ENCODE measurements at places on chromosomes 4 and X.

DNA sequence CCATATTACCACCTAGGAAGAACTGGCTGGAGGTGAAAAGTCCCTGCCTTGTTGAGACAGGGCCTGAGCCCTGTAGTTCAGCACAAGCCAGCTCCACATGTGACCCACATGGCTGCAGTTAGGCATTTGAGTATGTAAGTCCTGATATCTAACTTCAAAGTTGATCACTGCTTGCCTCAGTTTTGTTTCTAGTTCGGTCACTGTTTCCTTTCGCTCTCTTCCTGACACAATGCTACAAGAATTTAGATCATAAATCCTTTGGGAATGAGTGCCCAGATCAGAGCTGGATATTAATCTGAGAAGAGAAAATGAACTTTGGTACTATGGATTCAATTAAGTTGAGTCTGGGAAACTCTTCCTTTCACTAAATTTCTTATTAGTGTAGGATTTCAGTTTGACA is 48.4 kb downstream of the AKAP4 start:
- no peak for DNase-seq

GRCh38 chr4:26233350-26233749 is 87.5 kb upstream of the RBPJ start:
- no peak for DNase-seq

DNA sequence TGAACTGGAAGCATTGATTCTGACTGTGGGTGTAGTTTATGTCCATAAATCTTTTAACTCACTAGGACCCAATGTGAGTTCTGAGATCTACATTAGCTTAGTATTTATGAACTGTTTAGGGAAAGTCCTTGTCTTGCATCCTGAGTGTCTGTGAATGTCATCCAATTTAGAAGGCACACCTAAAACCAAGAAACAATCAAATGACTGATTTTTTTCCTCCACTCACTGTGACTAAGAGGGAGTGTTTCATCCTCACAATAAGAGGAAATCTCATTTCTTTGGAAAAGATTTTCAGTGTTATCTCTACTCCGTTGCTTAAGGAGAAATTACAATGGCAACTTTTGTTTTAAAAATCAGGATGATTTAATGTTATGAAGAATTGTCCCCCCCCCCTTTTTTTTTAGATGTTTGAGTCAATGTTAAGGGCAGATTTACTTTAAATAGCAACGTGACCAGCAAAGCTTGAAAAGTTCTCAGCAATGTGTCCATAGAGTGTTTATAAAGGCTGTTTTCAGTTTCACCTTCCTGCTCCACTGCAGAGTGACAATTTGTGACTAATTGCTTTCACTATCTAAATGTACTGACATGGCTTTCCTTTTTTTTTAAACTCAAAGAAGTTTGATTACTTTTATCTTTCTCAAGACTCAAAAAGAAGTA is 173.0 kb downstream of the SPCS3 start:
- DNase-seq, result no peak

- DNase-seq, result no peak
These were observed 102.1 kb downstream of the SHROOM4 start for GRCh38 chrX:50711907-50712306.

DNA sequence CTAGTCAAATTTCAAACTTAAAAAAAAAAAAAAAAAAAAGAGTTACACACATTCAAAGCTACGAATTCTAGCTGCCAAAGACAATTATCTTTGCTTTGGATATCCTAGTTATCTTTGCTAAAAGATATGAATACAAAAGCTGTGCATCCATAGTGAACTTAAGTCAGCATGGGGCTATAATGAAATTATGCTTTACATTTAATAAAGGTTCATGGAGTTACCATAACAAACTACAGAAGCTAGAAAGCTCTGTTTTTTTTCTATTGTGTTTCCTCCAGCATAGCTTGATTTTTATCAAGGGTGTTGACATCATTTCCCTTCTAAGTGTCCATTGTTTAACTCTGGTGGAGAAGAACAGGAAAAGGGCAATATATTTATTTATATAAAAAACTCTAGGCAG is 234.1 kb downstream of the ANKRD50 start:
- DNase-seq, result no peak

GRCh38 chr4:24141836-24142235 is 252.0 kb upstream of the PPARGC1A start:
- no peak for DNase-seq

- no peak for DNase-seq
These were observed 34.3 kb downstream of the PAPSS1 start for GRCh38 chr4:107685740-107686139.

- DNase-seq, result no peak
These were observed 25.9 kb downstream of the RNF175 start for GRCh38 chr4:153733751-153734448.

DNA sequence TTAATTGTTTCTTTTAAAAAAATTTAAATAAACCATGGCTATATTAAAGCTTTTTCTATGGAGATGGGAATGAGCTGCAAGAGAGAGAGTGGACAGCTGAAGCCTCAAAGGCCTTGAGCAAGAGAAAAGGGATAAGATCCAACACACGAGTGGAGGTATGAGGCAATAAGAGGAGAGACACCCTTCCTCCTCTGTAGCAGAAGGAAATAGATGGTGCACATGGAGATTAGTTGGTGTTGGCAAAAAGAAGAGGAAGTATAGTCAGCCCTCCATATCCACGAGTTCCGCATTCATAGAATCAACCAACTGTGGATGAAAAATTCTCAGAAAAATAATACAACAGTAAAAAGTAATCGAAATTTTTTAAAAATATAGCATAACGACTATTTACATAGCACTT is 3.2 kb downstream of the CXorf38 start:
- no peak for DNase-seq

DNA sequence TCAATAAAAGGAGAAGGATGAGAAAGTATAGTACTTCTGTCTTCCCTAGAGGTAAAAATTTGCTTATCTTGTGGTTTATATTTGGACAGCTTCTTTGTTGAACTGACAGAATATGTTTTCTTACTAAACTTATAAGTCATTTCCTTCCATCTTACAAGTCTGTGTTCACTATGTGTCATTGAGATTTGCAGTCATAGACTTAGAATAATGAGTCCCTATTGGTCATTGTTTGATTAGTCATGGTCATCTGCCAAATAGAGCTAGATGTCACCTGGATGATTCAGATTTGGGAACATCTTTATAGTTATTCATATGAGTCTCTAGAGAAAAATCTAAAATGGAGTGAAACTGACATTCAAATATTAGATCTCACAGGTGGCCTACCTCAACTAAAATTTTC is 51.5 kb downstream of the SPATA18 start:
- DNase-seq, result no peak

DNA sequence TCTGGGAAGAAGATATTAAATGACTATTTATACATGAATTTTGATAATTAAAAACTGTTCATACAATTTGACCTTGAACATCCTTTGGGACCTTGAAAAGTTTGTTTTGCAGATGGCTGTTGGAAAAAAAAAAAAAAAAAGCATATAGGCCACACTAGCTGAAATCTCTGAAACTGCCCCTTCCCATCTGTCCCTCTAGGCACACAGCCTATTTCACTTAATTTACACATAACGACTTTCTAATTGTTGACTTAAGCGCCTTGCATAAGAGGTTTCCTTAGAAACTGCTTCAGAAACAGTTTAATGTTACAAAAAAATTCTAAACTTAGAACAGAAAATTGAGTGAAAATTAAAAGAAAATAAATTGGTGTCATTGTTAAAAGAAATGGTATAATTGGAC is 131.0 kb downstream of the COX18 start:
- DNase-seq, result no peak

- DNase-seq, result no peak
These were observed 80.1 kb downstream of the TLL1 start for GRCh38 chr4:165953181-165953580.

- DNase-seq, result no peak
These were observed 27.4 kb upstream of the GPR174 start for GRCh38 chrX:79117078-79117477.

DNA sequence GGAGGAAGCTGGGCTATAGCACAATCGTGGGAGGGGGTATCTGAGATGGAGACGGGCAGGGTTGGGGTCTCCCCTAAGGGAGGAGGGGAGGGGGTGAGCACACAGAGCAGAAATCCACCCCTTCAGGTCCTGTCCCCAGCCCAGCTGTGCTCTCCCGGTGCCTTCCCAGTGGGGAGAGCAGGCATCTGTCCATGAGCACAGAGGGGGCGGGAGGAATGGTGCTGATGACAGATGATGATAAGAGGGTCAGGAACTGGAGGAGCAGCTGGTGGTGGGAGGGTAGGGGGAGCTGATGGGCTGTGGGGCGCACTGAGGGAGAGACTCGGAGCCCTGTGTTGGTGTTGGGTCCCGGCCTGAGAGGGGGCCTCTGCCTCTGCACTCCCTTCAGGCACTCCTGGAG is 8.6 kb downstream of the ATP2B3 start:
- DNase-seq, result no peak

DNA sequence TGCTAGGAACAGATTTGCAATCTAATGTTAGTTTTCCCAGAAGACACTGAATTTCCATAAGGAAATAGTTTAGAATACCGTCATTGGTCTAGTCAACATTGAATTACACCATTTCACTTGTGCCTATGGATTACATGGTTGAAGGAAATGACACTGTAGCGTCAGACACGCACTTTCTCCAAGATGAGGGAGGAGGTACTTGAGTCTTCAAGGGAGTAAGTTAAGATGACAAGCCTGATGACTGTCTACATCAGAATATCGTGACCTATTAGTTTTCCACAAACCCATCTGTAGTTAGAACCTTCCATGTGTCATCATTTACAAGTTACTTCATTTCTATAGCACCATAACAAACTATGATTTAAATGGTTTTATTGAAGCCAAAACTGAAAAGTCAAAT is 153.7 kb downstream of the AMELX start:
- DNase-seq, result no peak

DNA sequence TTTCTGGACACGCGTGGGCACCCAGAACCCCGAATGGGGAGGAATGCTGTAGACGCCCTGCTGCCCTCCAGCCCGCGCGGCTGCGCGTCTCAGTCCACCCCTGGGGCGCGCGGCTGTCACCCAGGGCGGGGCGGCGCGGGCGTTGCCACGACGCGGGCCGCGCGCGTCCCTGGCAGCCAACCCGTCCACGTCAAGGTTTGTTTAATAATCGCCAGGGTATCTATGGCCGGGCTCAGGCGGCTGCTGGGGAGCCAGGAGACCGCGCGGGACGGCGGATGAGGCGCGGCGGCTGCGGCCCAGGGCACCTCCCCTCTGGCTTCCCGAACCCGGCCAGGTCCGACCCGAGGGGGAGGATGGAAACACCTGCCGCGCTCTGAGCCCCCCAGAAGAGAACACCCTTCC is at the start of gene SPATA18:
Gene SPATA18 (plus strand): TSS at position 92 of the 402 bp plus-strand sequence. CDS start 401 bp downstream, outside the sequence.
- DNase-seq, result no peak

DNA sequence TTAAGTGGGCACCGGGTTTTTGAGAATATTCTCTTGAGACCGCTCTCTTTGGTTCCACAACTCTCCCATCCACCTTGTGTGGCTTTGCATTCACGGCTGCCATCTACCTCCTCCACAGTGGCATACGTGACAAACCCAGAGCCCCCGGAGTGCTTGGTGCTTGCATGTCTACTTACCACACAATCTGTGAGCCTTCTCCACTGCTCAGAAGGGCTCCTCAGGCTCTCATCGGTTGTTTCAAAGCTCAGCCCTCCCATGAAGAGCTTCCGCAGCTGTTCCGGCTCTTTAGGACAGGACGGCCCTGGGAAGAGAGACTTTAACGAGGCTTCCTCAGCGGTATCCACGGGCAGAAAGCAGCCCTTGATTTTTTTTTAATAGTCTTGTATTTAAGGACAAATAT is 167.6 kb upstream of the ANK2 start:
- DNase-seq, result no peak

DNA sequence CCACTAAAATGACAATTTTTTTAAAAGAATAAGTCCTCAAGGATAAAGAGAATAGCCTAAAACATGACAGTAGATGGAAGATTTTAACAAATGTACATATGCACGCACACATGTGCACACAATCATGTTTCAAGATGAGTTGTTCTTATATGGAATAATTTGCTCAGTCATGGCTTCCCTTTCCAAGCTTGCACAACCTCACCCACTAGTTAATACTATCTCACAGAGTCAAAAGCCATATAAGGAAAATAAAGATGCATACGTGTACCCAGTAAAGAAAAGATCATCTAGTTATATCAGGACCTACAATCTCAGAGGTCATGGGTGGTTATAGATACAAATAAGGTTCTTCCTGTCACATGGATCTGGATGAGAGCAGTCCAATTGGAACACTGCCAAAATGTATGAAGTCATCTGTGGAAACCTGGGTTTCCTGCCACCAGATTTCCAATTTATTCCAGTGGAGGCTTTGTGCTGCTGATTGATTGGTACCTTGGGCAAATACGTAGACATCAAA is 56.1 kb downstream of the FAM13A start:
- no peak for DNase-seq

- DNase-seq, result no peak
These were observed 598.2 kb upstream of the NDST4 start for GRCh38 chr4:115711575-115711974.

- DNase-seq, result no peak
These were observed 50.9 kb downstream of the IDS start for GRCh38 chrX:149453906-149454822.

DNA sequence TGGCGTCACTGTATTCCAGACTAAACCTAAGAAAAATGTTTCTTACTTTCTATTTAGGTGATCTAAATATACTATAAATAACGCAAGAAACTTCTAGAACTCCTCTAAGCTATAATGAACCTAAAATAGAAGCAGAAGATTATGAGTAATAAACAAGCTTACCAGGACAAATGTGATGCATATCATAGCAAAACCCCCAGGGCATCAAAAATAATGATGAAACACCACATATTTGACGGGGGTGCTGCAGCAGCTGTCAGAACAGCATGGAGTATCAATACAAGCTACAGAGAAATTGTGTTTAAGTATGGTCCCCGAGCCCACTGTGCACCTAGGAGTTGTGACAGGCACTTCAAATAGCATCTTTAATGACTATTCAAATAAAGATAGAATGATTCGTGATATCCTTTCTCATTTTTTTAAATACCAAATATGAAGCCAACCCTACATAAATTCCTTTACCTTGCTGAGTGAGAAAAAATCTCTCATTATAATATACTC is 337.3 kb downstream of the CENPC start:
- DNase-seq, result no peak

- no peak for DNase-seq
These were observed 31.5 kb upstream of the STOX2 start for GRCh38 chr4:183873409-183874185.

DNA sequence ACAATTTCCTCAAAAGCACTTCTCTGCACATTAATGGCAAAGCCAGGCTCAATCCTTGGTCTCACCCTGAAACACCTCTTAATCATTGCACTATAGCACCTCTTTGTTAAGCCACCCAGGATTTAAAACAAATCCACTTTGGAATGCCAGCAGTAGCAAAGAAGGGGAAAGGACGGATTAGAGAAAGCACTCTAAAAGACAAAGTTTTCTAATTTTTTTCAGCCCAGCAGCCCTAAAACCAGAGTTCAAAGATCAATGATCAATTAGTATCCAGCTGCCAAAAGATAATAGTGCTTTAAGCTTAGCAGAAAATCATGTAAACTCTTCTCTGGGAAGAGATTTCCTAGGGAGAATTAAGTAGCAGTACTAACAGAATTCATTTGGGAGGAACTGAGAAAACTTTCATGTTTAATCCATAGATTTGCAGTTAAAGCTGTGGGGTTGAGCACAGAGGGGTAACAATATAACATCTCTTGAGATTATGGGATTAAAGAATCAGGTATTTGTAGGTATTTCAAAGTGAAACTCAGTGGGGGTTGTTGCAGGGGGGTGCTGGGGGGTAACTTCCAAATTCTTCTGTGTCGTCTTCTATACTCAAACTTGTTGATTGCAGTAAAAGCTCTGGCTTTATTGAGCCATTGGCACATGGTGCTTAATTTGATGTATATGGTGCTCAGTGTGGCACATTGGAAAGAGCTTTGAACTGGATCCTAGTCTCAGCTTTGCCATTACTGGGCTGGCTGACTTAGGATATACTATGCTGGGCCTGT is 61.8 kb downstream of the LRRC66 start:
- no peak for DNase-seq

Measured in stimulated activated CD8-positive, alpha-beta memory T cell treated with anti-CD3 and anti-CD28 coated beads, Interleukin-7, amount 100 ng/mL, for 48 hours (primary cell).